Esophagus muscularis mucosa (tissue), 4 donors: ENCODE measurements at places on chromosomes 4 and X. TPM values are rescaled to one million over a fixed set of nuclear protein-coding genes. Genes with fewer than 3 reads are reported as not detected.

Gene TRIM75
- total RNA-seq: not detected

DNA sequence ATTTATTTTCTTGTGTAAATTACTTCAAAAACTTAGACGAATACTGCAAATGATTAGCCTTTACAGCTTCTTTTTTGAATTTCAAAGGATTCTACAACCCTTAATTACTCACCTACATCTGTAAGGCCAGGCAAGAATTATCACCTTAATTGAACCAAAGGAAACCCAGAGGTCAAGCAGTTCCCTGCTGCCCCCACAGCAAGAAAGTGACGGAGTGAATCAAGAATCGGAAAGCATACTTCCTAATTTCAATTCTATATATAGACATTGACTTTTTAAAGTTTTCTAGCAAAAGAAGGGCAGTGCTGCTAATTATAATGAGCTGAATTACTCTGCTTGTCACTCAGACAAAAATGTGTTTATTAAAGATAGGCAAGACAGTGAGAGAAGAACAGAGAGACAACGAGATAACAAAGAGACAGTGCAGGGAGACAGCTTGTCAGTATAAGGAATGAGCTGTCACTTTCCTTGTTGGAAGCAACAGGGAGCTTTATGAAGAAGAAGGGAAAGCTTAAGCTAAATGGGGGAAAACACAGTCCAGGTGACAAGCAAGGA is 47.5 kb upstream of the SPANXN4 start:
- H3K36me3 ChIP-seq: no peaks in the 10 kb centered on the region
- no peak overlapping the region for H3K27ac ChIP-seq

GRCh38 chrX:77167993-77168392 is 279.2 kb upstream of the FGF16 start:
- no peak overlapping the region for H3K4me3 ChIP-seq
- no peak for DNase-seq
- H3K4me1 ChIP-seq: no peaks in the 10 kb centered on the region
- no peaks in the 10 kb centered on the region for H3K27me3 ChIP-seq

Gene RHOXF2B
- total RNA-seq: not detected

- H3K4me1 ChIP-seq: peaks cover 52% of the 10 kb centered on the region
- peak overlapping the region; percentile 68 for H3K27ac ChIP-seq
- peak overlapping the region; percentile 70 for H3K4me3 ChIP-seq
- no peaks in the 10 kb centered on the region for H3K36me3 ChIP-seq
These were observed 551 bp downstream of the NPNT start for GRCh38 chr4:105895583-105896460.

Gene SLITRK4
- 0.50 TPM for total RNA-seq

- no peaks in the 10 kb centered on the region for H3K27me3 ChIP-seq
- no peak overlapping the region for H3K4me3 ChIP-seq
- H3K4me1 ChIP-seq: peaks cover 10% of the 10 kb centered on the region
- no peaks in the 10 kb centered on the region for H3K36me3 ChIP-seq
These were observed 128.7 kb upstream of the ATP6AP2 start for GRCh38 chrX:40452031-40452430.

Gene ABCD1
- 27.7 TPM for total RNA-seq

Gene TREX2
- 2.3 TPM for total RNA-seq

DNA sequence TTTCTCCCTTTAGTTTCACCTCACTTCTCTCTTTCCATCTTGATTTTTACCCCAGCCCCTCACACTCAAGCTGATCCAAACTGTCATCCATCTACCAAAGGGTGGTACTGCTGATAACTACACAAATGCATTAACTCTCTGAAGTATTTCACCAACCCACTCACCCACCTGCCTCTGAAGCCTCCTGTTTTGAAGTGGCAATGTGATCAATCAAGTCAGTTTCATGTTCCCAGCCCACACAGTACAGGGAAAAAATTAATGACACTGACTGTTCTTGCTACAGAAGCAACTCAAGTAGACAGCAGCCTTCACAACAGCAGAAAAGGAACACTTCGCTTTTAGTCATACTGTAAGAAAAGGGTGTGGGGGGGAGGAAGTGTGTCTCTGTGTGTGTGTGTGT is 183.0 kb upstream of the NOCT start:
- H3K36me3 ChIP-seq: no peaks in the 10 kb centered on the region
- H3K27me3 ChIP-seq: no peaks in the 10 kb centered on the region
- H3K27ac ChIP-seq: no peak overlapping the region
- no peak for DNase-seq

DNA sequence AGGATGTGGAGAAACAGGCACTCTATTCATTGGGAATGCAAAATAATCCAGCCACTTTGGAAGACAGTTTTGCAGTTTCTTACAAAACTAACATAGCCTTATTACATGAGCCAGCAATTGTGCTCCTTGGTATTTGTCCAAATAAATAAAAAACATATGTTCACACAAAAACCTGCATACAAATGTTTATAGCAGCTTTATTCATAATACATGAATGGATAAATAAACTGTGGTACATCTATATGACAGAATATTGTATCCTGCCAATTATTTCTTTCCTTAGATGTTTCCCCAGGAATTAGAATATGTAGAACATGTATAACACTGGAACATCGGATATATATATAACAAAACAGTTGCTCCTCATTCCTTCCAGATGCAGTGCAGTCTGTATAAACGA is 57.7 kb upstream of the VEGFC start:
- no peak overlapping the region for H3K4me3 ChIP-seq
- H3K27me3 ChIP-seq: no peaks in the 10 kb centered on the region
- H3K4me1 ChIP-seq: no peaks in the 10 kb centered on the region
- no peak for DNase-seq

GRCh38 chr4:2009651-2010233 is 968 bp upstream of the NELFA start:
- peak overlapping the region; percentile 98 for H3K4me3 ChIP-seq
- DNase-seq: peak; percentile 90
- H3K27me3 ChIP-seq: no peaks in the 10 kb centered on the region

- no peak overlapping the region for H3K4me3 ChIP-seq
- no peaks in the 10 kb centered on the region for H3K27me3 ChIP-seq
- no peak overlapping the region for H3K27ac ChIP-seq
- H3K36me3 ChIP-seq: no peaks in the 10 kb centered on the region
- DNase-seq: no peak
These were observed 89.0 kb downstream of the LUZP4 start for GRCh38 chrX:115378471-115378870.

GRCh38 chrX:24392709-24393108 is 32.3 kb downstream of the SUPT20HL1 start:
- DNase-seq: no peak
- no peaks in the 10 kb centered on the region for H3K27me3 ChIP-seq
- no peak overlapping the region for H3K27ac ChIP-seq
- H3K4me1 ChIP-seq: peaks cover 19% of the 10 kb centered on the region
- H3K36me3 ChIP-seq: no peaks in the 10 kb centered on the region
- H3K4me3 ChIP-seq: no peak overlapping the region

DNA sequence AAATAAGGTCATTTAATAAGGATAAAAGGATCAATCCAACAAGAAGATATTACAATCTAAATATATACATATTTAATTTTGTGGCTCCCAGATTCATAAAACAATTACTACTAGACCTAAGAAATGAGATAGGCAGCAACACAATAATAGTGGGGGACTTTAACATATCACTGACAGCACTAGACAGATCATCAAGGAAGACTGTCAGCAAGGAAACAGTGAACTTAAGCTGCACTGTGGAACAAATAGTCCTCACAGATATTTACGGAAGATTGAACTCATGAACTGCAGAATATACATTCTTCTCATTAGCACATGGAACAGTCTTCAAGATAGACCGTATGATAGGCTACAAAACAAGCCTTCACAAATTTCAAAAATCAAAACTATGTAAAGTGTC is 56.1 kb upstream of the NAP1L2 start:
- no peak overlapping the region for H3K4me3 ChIP-seq
- H3K27me3 ChIP-seq: no peaks in the 10 kb centered on the region
- H3K27ac ChIP-seq: no peak overlapping the region
- H3K4me1 ChIP-seq: no peaks in the 10 kb centered on the region
- no peaks in the 10 kb centered on the region for H3K36me3 ChIP-seq

GRCh38 chr4:123288309-123289025 is 108.1 kb upstream of the SPRY1 start:
- DNase-seq: no peak
- no peaks in the 10 kb centered on the region for H3K36me3 ChIP-seq
- no peak overlapping the region for H3K4me3 ChIP-seq
- H3K27me3 ChIP-seq: no peaks in the 10 kb centered on the region

DNA sequence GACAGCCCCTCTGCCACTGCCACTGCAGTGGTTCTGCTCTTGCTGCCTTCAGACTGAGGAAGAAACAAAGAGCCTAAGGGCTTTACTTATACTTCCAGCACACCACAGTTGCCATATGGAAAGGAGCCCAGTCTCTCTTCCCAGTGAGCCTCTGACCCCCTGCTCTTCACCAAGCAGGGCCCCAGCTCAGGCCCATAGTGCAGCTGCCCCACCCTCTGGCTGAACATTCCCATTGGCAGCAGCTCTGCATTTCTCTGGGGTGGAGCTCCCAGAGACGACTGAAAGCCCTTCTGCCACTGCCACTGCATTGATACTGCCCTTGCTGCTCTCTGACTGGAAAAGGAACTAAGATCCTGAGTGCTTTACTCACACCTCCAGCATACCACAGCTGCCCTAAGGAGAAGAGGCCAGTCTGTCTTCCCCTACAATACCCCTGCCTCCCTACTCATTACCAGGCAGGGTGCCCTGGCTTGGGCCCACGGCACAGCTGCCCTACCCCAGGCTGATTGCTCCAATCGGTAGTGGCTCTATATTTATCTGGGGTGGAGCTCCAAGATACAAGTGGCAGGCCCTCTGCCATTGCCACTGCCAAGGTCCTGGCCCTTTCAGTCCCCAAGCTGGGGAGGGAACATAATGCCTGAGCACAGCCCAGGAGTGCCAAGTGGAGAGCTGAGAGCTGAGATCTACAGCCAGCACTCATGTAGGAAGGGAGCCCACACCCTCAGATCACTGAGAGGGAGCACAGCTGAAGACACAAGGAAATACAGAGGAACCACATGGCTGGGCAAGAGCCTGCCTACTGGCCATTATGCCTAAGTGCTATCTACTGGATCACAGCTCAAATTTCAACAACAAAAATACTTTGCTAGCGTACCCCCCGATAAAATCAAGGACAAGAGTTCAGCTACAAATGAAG is 36.0 kb downstream of the AWAT2 start:
- H3K4me1 ChIP-seq: peaks cover 6% of the 10 kb centered on the region
- no peak overlapping the region for H3K4me3 ChIP-seq
- no peaks in the 10 kb centered on the region for H3K27me3 ChIP-seq
- no peak for DNase-seq
- no peaks in the 10 kb centered on the region for H3K36me3 ChIP-seq

GRCh38 chr4:189385579-189385978 is 555.1 kb upstream of the FRG1 start:
- no peak overlapping the region for H3K4me3 ChIP-seq
- H3K27me3 ChIP-seq: no peaks in the 10 kb centered on the region
- no peak overlapping the region for H3K27ac ChIP-seq
- no peak for DNase-seq
- H3K36me3 ChIP-seq: no peaks in the 10 kb centered on the region

Gene UGT2A1
- not detected for total RNA-seq

Gene SEC31A
- total RNA-seq: 144 TPM

- no peak for DNase-seq
- no peak overlapping the region for H3K4me3 ChIP-seq
- H3K27me3 ChIP-seq: no peaks in the 10 kb centered on the region
These were observed 74.4 kb downstream of the PDLIM5 start for GRCh38 chr4:94525993-94526728.

GRCh38 chr4:58188316-58188715 is 1078.1 kb upstream of the IGFBP7 start:
- no peaks in the 10 kb centered on the region for H3K36me3 ChIP-seq
- no peaks in the 10 kb centered on the region for H3K27me3 ChIP-seq
- no peak overlapping the region for H3K4me3 ChIP-seq
- DNase-seq: no peak
- H3K4me1 ChIP-seq: no peaks in the 10 kb centered on the region

DNA sequence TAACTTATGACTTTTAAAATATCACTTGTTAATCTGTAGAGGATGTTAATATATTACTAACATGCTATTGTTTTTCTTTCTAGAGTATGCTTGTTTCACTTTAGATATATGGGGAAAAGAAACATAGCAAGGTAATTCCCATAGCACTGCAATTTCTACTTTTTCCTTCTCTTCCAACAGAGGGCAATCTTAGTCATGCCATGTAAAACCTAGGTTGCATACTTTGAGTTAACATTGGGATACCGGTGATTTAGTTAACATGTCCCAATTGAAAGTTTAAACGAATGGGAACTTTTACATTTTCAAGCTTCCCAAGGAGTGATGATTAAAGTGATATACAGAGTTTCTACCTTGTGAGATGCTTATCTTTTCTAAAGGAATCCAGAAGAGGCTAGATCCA is 89.4 kb upstream of the IL13RA1 start:
- H3K4me3 ChIP-seq: no peak overlapping the region
- no peaks in the 10 kb centered on the region for H3K4me1 ChIP-seq
- H3K36me3 ChIP-seq: peaks cover 5% of the 10 kb centered on the region
- DNase-seq: no peak
- H3K27ac ChIP-seq: no peak overlapping the region

Gene ASB11
- not detected for total RNA-seq

Gene RPS6KA6
- 4.7 TPM for total RNA-seq

Gene SPIN2B
- total RNA-seq: 15.4 TPM

DNA sequence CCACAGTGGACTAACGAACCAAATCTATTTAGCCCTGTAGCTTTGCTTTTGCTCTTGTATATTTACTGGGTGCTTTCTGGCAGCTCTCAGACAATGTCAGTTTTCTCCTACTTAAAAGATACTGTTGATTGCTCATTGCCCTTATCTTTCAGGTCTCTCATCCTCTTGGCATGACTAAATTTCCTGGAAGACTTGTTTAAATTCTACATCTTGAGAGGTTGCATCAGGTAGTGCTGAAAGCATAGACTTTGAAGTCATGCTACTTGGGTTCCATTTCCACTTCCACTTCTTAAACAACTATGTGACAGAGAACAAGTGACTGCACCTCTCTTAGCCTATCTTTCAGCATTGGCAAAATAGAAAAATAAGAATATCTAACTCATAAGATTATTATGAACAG is 8.4 kb downstream of the TDO2 start:
- no peaks in the 10 kb centered on the region for H3K4me1 ChIP-seq
- DNase-seq: no peak
- H3K36me3 ChIP-seq: no peaks in the 10 kb centered on the region

Gene ESX1
- not detected for total RNA-seq

DNA sequence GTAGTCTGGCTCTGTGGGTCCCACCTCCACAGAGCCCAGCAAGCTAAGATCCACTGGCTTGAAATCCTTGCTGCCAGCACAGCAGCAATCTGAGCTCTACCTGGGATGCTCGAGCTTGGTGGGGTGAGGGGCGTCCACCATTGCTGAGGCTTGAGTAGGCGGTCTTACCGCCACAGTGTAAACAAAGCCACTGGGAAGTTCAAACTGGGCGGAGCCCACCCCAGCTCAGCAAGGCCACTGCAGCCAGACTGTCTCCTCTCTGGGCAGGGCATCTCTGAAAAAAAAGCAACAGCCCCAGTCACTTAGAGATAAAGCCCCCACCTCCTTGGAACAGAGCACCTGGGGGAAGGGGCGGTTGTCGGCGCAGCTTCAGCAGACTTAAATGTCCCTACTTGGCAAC is 243.2 kb upstream of the POF1B start:
- no peak for DNase-seq
- H3K4me3 ChIP-seq: no peak overlapping the region
- H3K27me3 ChIP-seq: peaks cover 6% of the 10 kb centered on the region
- H3K27ac ChIP-seq: no peak overlapping the region

Gene PNPLA4
- 12.1 TPM for total RNA-seq

- H3K27ac ChIP-seq: no peak overlapping the region
- H3K36me3 ChIP-seq: no peaks in the 10 kb centered on the region
- H3K4me1 ChIP-seq: no peaks in the 10 kb centered on the region
- H3K4me3 ChIP-seq: no peak overlapping the region
- no peaks in the 10 kb centered on the region for H3K27me3 ChIP-seq
These were observed 159.1 kb downstream of the FRMPD4 start for GRCh38 chrX:12297353-12297752.

Gene AADAT
- 2.9 TPM for total RNA-seq
